Myocyte (in vitro differentiated cells): ENCODE measurements at places on chromosomes 3 and 15. TPM values are rescaled to one million over a fixed set of nuclear protein-coding genes. Genes with fewer than 3 reads are reported as not detected.
A peak's percentile ranks its signal among the peaks of the same experiment; 100 is the strongest.

DNA sequence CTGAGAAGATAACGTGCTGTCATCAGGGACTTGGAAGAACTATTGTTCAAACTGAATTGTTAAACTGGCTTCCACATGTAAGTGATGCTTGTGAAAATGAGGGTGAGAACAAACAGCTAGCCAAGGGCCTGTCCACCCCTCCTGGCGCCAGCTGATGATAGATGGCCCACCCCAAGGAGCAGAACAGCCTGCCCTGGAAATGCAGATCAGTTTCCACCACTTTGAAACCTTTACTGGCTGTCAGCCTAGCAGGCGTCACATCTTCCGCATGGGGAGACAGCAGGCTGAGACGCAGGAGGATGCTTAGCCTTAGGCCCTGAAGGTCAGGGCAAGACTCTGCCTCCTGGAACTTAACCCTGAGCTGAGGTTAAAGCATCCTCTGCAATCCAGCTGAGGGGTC, 6.4 kb upstream of the SLC51B start:
- no peak for DNase-seq

DNA sequence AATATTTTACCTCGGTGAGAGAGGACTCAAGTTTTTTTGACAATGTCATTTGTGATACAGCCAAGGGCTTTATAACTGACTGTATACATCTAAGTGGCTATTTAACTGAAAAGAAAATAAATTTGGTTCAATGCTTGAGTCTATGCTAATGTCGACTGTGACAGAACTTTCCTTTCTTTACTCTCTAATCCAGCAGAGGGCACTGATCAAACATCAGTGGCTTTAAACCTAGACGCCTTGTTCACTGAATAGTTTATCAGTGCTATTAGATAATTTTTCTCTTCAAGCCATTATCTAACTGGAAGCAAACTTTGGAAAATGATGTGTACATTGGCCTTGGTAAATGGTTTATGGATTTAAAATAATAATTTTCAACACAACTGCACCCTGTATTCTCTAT, 285.1 kb downstream of the CHL1 start:
- DNase-seq = no peak

GRCh38 chr3:62678841-62679240, 196.4 kb downstream of the CADPS start:
- DNase-seq = no peak

DNA sequence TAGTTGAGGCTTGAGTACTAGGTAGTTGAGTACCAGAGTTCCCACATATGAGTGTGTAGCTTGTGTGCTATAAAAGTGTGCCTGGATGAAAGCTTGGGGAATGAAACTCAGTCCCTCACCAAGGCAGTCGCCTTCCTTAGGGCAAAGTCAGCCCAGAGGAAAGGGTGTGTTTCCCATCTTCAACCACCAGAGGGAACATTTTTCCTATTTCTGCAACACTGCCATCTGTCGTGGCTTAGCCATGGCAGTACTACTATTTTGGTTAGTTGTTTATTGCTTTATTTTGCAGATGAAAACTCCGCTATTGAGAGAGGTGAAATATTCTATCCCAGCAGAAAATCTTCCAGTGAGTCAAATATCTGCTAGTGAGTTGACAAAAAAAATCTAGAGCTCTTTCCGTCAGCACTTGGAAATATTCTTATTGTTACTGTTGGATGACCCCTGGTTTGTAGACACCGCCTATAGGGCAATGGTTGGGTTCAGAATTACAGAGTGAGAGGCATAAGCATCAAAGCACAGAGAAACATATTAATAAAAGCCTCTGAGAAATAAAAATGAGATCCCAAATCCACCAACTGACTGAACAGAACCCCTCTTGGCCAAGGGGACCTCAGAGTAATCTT, 239.9 kb downstream of the CPNE4 start:
- DNase-seq = peak; percentile 73

DNA sequence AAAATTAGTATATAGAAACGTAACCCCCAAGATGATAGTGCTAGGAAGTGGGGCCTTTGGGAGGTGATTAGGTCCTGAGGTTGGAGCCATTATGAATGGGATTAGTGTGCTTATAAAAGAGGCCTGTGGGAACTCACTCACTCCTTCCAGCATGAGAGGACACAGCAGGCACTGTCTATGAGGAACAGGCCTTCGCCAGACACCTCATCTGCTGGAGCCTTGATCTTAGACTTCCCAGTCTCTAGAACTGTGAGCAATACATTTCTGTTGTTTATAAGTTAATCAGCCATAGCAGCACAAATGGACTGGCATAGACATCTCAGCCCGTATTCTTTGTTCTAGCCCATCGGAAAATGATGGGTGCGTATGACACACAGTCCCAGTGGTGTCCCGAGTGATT, 152.3 kb downstream of the GABRG3 start:
- DNase-seq = no peak

DNA sequence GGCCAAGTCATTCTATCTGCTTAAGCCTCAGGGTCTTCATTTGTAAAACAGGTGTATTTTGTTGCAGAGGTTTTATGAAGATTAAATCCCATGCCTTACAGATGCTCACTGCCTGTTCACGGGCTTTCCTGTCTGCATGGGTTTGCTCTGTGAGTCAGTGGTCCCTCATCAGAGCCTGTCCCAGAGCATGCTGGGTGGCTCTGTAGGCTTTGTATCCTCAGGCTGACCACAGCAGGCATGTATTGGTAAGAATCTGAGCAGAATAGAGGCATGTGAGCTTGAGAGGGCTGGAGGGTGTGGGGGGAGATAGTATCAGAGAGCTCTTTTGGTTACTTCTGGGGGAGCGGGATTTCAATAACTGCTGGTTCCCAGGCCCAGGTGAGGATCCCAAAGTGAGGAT, 45.4 kb upstream of the PLXNA1 start:
- DNase-seq = no peak

DNA sequence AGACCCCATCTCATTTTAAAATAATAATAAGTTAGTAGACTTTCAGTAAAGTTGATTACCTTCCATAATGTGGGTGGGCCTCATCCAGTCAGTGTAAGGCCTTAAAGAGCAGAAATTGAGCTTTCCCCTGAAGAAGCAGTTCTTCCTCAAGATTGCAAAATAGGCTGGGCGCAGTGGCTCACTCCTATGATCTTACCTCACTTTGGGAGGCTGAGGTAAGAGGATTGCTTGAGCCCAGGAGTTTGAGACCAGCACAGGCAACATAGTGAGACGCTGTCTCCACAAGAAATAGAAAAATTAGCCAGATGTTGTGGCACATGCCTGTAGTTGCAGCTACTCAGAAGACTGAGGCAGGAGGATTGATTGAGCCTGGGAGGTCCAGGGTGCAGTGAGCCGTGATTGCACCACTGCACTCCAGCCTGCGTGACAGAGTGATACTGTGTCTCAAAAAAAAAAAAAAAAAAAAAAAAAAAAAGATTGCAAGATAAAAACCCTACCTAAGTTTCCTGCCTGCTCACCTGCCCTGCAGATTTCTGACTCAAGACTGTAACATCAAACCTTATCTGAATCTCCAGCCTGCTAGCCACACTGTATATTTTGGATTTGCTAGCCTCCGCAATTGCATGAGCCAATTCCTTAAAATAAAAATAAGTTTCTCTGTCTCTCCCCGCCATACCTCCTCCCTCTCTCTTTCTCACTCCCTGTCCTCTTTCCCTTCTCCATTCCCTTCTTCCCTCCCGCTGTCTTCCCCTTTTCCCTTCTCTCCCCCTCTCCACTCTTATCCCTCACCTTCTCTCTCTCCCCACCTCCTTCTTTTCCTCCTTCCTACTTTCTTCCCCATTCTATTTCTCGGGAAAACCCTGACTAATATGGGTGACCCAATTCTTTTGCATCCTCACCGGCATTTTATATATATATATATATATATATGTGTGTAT, 16.9 kb downstream of the KLHL18 start:
- no peak for DNase-seq

- DNase-seq = no peak
Measured at GRCh38 chr3:136255672-136256406, 5.7 kb downstream of the PCCB start.

TRH gene
- total RNA-seq = not detected in 2 replicates

MYL3 gene
- total RNA-seq = 4.5 and 7.8 TPM in 2 replicates

ATRIP gene
- total RNA-seq = 7.8 and 10.4 TPM in 2 replicates
